GM23248 (cell line): ENCODE measurements at places on chromosomes 1 and 21.

- no peak for DNase-seq
Measured at GRCh38 chr1:217471403-217471802, 159.5 kb downstream of the GPATCH2 start.

DNA sequence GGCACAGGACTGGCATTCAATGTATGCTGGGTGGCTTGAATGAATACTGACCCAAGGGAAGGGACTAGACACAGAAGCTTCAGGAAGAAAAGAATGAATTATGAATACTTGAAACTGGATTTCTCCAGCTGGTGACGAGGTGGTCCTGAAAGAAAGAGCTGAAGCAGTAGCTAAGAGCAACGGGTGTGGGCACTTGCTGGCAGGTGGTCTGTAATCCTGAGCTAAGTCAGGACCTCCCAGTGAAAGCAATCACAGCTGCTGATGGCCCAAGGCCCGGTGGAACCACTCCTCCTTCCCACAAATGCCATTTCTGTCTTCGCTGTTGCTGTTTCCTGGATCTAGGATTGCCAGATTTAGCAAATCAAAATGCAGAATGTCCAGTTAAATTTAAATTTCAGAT, 47.0 kb downstream of the NEK2 start:
- DNase-seq = no peak

DNA sequence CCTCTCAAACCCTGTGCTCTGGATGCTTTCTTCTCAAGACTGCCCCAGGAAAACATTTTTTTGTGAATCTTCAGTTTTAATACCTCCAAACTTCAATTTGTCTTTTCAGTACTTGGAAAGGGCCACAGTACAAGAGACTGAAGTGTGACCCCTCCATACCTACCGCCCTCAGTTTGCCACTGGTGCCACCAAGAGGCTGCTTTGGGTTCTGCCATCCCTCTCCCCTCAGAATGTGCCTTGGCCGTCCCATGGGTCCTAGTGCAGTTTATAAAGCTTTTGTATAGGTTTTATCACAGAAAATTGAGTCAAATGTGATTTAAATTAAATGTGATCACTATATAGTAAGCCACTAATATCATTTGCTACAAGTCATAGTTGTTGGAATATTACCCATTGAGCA, 60.8 kb upstream of the PGD start:
- DNase-seq = peak; percentile 65

DNA sequence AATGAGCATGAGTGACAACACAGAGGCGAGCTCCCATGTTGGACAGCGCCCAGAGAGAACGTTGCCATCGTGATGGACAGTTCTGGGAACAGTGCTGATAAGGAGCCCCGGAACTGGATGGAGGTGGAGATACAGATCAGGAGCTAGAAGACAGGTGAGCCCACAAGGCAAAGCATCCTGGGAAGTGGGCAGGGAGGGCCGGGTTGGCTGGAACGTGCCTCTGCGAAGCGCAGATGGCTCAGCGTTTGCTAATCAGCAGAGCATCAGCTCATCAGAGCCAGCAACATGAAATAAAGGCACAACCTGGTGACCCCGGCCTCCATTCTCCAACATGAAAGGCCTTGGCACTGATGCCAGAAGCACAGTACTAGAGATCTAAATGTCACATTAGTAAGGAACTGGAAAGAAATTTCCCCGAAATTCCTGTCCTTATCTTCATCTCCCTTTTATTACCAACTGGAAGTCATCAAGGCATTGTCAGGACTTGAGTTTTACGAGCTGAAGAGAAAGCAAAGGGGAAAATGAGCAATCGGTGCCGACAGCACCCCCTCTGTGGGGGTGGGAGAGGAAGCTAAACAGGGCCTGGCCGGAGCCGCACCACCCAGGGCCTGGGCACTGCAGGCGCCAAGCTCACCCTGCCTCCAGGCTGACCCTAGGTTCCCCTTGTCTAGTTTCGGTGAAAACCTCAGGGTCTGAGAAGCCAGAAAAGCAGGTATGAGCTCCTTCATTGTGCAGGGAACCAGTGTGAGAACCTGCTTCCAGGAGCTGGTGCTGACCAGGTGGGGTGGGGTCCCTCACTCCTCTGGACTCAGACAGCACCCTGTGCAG, 19.9 kb downstream of the ABCA4 start:
- DNase-seq = no peak

GRCh38 chr21:36753556-36753955, 54.6 kb downstream of the SIM2 start:
- peak; percentile 46 for DNase-seq

DNA sequence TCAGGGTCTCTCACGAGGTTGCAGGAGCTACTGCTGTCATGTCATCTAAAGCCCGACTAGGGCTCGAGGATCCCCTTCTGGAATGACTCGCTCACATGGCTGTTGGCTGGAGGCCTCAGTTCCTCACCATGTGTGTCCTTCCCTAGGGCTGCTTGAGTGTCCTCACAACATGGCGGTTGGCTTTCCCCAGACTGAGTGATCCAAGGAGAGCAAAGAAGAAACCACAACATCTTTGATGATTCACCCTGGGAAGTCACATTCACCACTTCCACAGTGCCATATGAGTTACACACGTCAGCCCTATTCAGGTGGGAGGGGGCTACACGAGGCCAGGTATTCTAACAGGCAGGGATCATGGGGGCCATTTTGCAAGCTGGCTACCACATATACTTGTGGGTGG, 64.9 kb downstream of the FHAD1 start:
- peak; percentile 26 for DNase-seq

GRCh38 chr21:42287193-42288083, 27.8 kb downstream of the TFF3 start:
- no peak for DNase-seq
